ENCODE measurements at places on chromosomes 13 and 19.

- DNase-seq, result no peak
Measured at GRCh38 chr19:10766671-10767201, 48.9 kb downstream of the DNM2 start.

DNA sequence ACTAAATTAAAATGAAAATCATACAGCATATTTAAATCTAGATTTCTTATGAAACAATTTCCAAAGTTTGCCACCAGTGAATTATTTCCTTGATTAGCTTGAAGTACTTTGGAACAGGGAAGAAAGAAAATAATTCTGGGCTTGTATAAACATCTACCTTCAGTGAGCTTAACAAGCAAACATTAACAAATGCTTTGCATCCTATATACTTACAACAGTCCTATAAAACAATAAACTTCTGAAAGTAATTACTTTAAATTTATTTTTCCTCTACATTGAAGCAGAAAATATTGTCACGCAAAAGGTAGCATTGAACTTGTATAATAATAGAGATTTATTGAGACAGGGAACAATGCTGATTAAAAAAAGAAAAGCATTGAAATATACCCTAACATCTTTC is 164.8 kb downstream of the DACH1 start:
- DNase-seq, result no peak

DNA sequence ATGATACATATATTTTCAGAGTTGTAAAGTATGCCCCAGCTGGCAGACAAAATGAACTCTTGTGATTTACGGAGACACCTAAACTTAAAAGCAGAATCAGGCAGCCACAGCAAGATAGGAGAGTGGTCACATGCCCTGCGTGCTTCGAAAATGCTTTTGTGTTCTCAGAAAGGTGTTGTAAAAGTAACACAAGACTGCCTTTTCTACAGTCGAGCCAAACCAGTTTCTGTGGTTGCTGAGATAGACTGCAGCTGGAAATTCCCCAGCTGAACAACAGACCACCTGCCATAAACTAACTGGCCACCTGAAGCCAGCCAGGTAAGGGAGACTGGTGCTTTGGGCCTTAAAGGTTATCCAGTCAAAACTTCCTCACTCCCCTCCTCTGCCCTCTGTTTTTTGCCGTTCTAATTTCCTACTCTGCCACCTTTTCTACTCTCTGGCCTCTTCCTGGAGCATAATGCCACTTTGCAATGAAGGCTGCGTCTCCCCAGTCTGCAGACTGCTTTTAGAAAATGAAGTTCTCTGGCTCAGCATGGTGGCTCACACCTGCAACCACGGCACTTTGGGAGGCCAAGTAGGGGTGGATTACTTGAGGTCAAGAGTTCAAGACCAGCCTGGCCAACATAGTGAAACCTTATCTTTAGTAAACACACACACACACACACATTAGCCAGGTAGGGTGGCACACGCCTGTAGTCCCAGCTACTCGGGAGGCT is 381.2 kb upstream of the SLITRK1 start:
- DNase-seq, result no peak

- no peak for DNase-seq
Measured at GRCh38 chr13:113495494-113496210, 5.1 kb upstream of the DCUN1D2 start.

GRCh38 chr19:34220472-34221063 is 33.8 kb upstream of the GARRE1 start:
- DNase-seq, result peak; percentile 25

- no peak for DNase-seq
Measured at GRCh38 chr13:59088716-59089115, 1075.0 kb downstream of the DIAPH3 start.
